Left cardiac atrium (tissue), 4 donors: ENCODE measurements at places on chromosomes 11 and 22. TPM values are rescaled to one million over a fixed set of nuclear protein-coding genes. Genes with fewer than 3 reads are reported as not detected.

GRCh38 chr22:47633111-47633510 is 870.7 kb downstream of the TBC1D22A start:
- DNase-seq: no peak

- no peak for DNase-seq
Observed at GRCh38 chr11:57216463-57216862, 20.6 kb downstream of the APLNR start.

- no peak for DNase-seq
Observed at GRCh38 chr11:80346353-80347059, 905.7 kb upstream of the TENM4 start.

P2RX3 gene
- 1.7 TPM for total RNA-seq

ZNF74 gene
- 3.9 TPM for total RNA-seq
